RPMI7951 (cell line): ENCODE measurements at places on chromosomes 12 and 14. TPM values are rescaled to one million over a fixed set of nuclear protein-coding genes. Genes with fewer than 3 reads are reported as not detected.

DNA sequence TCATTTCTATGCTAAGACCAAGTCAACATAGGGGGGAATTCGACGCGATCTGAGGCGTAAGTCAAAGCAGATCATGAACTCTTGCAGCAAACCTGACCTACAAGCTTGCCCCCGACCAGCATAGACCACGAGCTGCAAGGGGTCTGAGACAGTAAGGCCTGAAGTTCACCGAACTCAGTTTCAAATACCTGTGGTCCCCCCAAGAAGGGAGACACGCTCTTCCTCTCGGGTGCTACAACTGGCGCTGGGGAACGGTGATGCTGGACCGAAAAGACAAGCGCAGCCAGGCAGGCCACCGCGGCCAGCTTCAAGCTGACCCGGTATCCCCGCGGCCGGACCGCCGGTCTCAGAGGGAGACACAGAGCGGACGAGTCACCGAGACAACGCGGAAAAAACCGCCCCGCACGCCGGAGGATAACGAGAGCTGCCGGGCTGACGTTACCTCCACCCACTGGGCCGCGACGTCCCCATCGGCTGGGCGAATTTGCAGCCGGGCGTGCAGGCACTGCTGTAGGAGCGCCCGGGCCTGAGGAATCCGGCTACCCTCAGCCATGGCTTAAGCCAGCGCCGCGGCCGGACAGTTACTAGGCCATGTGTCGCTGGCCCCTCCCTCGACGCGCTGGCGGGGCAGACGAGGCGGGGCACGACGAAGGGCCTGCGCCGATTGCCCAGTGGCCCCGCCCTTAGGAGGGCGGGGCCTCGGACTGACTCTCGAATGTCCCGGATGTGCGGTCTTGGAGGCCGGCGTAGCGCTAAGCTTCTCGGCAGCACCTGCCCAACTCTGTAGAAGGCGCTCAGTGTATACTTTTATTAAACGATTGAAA lies at the start of gene DTD2:
DTD2 (minus strand) TSS at position 666 of the 824 bp plus-strand sequence; CDS start at position 553, 113 bp downstream.
- DNase-seq = peak; percentile 91

Gene KRT6A
- not detected in 2 replicates for total RNA-seq

DNA sequence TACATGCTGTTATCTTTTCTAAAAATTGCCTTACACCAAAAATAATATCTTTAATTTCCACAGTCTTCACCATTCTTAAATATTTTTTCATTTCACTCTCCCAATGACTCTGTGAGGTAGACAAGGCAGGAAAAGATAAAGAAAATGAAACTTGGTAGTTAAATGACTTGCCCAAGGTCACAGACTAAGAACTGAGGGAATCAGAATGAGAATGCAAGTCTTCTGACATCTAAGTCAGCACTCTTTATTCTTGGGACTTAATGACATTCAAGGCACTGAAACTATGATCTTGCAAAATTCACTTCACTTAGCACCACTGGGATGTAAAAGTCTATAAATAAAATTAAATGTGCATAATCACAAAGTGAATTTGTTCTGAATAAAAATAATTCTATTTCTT lies 104.5 kb downstream of the SLC2A13 start:
- no peak for DNase-seq

- DNase-seq = no peak
Observed at GRCh38 chr14:86364634-86365033, 834.7 kb downstream of the FLRT2 start.

DNA sequence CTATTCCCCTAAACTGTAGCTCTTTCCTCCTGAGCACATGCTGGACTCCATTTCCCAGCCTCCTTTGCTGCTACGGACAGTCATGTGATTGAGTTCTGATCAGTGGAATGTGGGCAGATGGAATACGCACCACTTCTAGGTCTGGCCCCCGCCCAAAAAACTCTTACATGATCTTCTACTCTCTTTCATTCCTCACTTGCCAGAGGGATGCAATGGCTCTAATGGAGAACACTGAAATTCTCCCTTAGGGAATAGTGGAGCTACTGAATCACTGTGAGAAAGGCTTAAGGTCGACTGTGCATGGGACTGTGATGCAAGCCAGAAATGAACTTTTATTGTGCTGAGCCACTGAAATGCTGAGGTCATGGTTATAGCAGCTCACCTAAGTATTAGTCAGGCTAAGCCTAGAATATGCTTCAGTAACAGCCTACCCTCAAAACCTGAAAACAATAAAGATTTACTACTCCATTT lies 13.0 kb upstream of the TMED2 start:
- peak; percentile 76 for DNase-seq

Gene B4GALNT1
- 11.9 and 14.4 TPM in 2 replicates for total RNA-seq

- no peak for DNase-seq
Observed at GRCh38 chr12:62290846-62291245, 30.6 kb downstream of the USP15 start.

- DNase-seq = no peak
Observed at GRCh38 chr14:63486738-63487137, 56.4 kb downstream of the PPP2R5E start.

DNA sequence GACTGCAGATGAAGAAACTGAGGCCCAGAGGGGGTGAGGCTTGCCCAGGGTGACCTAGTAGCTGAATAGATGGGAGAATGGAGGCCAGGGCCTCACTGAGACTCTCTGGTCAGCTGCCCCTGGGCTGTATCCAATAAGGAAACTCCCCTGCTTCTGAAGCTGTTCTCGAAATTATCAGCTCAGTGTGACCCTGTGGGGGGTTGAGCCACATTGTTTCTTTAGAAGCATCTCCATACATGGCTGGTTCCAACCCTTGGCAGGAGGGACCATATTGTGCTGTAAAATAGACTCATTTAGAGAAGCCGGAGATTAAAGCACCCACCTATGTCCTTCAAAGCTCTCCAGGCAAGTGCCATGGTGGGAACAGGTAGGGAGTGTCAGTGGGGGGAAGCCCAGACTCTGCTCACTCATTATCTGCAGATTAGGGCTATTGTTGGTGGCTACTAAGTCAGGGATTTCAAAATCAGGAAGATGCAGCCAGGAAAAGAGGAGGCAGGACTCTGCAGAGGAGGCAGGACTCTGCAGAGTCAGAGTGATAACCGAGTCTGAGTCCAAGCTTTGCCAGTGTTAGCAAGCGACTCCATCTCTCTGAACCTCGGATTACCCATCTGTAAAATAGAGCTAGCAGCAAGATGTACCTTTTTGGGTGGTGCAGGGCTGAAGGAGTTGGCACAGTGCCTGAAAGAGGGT lies 3.5 kb downstream of the SERPINA5 start:
- DNase-seq = no peak

Gene IL22
- not detected in 2 replicates for total RNA-seq

DNA sequence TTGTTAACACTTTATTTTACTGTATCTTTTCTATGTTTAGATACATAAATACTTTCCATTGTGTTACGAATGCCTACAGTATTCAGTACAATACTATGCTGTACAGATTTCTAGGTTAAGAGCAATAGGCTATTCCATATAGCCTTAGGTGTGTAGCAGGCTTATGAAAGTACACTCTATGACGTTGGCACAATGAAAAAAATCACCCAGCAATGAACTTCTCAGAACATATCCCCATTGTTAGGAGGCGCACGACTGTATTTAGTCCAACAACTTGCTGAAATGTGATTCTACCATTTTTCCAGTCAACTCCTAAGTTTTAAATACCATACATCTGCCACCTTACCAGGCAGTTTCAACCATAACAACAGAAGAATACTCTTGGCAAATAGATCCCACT lies 1.8 kb downstream of the PARP11 start:
- DNase-seq = no peak

DNA sequence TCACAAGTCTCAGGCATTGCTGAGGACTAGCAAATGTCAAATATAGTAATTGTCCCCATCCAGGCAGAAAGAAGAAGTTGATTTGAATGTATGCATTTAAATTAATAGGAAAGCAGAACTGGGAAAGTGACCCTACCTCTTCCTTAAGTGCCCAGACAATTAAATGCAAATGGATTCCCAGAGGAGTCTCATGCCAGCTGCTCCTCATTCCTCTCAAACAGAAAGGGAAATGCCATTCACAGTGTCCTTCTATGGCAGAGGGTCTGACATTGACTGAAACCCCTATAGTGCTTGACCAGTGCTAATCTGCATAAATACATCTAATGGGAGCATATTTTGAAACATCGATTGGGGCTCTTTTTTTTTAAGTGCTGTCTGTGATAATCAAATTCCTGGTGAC lies 292.4 kb upstream of the SEL1L start:
- no peak for DNase-seq

DNA sequence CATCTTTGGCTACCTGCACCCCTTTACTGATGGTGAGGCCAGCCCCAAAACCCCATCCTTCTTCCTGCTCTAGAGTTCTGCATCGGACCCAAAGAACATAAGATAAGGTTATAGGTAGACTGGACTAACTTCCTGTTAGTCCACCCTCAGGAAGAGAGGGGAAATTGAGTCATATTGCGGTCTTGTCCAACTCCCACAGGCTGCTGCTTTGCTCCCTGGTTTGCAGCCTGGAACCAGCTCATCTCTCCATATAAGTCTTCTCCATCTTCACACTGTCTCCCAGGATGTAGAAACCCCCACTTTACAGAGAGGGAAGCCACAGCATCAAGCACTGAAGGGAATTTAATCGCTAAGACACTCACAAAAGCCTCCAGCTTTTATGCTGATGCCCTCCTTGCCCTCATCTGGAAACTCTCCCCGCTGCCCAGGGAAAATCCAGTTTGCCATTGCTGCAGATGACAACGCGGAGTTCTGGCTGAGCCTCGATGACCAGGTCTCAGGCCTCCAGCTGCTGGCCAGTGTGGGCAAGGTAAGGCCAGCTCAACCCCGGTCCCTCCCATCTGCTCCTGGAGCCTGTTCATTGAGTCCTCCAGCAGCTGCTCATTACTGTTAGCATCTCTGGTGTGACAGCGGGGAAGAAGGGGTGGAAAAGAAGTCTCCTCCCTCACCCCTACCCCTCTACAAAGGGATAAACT lies 85.3 kb downstream of the B4GALNT3 start:
- DNase-seq = no peak

DNA sequence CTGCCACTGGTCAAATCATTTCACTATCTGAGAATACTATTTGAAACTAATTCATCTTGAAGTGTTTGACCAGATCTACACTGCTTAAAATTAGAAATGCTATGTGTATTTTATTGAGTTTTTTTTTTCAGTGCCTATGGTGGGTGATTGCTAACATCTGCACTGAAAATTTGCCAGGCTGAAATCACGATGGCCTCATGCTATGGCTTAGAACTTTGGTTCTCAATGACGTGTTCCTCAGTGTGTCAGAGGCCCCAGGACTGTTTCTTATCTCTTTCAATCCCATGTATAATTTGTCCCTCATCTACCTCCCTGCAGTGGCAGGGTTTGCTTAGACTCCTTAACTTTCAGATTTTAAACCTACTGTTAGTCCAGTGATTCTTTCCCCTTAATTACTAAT lies 36.2 kb upstream of the NKX2-8 start:
- DNase-seq = peak; percentile 24

Gene ZBTB1
- total RNA-seq = 28.0 and 33.0 TPM in 2 replicates

Gene FGF6
- not detected in 2 replicates for total RNA-seq

DNA sequence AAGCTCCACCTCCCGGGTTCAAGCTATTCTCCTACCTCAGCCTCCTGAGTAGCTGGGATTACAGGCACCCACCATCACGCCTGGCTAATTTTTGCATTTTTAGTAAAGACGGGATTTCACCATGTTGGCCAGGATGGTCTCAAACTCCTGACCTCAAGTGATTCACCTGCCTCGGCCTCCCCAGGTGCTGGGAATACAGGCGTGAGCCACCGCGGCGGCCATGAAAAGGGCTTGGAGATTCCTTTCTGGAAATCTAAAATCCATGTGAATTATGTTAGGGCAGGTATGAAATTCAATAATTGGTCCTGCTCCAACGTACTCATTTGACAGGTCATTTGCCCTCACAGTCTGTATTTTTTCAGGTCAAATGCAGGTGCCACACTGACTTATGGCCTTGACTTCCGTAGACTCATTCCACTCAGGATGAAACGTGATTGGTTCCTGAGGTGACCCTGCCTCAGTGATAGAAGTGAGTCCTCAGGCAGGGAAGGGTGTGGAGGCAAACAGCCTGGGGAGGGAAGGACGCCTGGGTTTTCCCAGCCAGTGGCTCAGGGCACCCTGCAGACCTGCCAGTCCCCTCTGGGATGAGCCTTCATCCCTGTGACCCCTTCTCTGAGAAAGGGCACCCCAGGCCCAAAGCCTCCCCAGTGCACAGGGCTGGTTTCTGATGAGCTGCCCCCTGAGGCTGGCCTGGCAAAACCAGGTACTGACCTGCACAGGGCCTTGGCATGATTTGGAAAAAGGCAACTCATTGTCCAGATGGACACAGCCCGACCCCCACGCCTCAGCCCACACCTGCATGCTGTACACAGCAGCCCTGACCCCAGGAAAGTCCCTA lies 48.7 kb downstream of the PSMA6 start:
- no peak for DNase-seq

DNA sequence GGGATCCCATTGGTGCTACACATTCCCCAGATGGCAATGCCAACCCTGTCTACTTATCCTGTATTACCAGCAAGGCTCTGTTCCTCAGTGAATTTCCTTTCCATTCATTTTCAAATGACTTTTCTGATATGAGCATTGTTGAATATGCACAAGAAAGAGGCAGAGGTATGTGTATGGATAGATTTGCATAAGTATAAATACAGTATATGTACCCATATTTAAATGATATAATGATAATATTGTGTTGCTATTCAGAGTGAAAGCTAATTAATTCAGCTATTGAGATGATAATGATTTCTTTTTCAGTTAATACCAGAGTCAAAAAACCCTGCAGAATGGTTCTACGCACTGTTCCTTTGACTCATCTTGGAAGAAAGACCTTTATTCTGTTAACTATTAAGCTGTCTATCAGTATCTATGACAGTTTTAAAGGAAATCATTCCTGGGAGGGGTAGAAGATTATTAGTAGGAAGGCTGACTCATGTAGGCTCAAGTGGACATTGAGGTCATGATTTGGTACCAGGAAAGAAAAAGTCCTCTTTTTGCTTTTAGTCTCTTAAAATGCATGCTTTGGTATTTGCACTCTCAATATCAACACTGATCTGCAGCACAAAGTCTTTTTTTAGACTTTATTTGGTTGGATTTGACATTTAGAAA lies 44.9 kb upstream of the GAS2L3 start:
- DNase-seq = no peak

DNA sequence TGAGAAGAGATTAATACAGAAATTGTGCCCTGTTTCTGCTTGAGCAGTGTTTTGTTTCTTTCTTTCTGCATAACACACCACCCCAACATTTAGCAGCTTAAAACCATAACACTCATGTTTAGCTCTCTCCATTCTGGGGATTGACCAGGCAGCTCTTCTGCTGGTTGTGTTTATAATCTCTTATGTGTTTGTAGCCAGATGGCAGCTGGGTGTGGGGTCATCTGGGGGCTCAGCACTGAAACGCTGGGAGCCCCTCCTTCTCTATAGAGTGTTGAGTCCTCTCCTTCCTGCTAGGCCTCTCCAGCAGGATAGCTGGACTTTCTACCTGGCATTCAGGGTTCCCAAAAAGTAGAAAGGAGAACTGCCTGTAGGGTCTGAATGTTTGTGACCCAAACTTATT lies 270.6 kb downstream of the TTC8 start:
- no peak for DNase-seq

Gene SLC7A7
- 2.2 and 2.5 TPM in 2 replicates for total RNA-seq

Gene UNC119B
- 10.2 and 10.7 TPM in 2 replicates for total RNA-seq
